NCI-H774 (cell line): ENCODE measurements at places on chromosomes 6 and 20.

- no peak for DNase-seq
Measured at GRCh38 chr20:32338665-32339064, 19.5 kb upstream of the ASXL1 start.

DNA sequence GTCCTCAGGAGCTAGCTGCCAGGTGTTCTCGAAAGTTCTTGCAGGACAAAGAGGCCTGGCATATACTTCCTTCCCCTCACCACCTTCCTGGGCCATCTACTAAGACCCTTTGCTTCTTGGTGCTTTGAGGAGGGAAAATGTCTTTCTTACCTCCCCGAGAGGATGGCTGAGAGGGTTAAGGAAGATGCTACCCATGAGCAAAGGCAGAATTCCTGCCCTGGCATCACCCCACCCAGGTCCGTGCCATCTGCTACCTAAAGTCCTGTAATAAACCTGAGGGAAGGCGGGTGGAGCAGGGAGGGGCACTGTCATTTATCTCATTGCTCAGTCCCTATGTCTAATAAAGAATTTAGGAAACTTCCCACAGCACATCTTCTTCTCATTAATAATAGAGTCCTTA is 16.2 kb downstream of the GFOD1 start:
- DNase-seq, result no peak

DNA sequence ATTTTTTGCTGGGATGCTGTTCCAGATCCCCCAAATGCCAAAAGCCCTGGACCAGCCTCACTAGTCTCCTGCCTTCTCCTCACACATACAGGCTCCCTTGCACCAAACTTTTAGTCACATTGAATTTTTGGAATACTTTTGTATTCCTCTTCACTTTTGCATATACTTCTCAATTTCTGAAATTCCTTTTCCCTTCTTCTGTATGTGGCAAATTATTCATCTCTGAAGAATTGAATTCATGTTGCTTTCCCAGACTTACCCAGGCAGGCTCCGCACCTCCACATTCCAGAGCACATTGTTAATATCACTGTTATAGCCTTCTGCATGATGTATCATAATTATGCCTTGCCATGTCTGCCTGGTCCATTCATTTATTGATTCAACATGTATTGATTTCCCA is 255.3 kb upstream of the POU3F2 start:
- DNase-seq, result no peak

GRCh38 chr6:69069881-69070280 is 434.8 kb downstream of the ADGRB3 start:
- DNase-seq, result no peak

GRCh38 chr6:17475606-17476244 is 82.3 kb downstream of the CAP2 start:
- no peak for DNase-seq

- DNase-seq, result no peak
Measured at GRCh38 chr6:74762841-74763240, 443.0 kb downstream of the COL12A1 start.

DNA sequence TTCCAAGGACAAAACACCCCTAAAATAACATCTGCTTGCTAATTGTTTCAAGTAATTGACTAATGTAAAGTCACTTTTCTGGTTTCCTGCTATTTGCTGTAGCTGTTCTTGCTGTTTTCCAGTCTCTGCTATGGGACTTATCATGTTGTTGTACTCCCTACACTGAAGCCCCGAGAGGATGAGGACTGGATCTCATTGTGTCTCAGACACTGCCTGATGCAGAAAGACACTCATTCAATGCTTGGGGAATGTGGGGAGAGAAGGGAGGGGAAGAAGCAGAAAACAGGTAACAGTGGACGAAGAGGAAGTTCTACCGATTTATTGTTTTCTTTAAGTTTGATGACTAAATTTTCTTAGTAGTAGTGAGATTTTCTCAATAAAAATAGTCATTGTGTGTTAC is 79.8 kb downstream of the DOK5 start:
- no peak for DNase-seq

GRCh38 chr6:20564269-20564668 is 30.0 kb downstream of the CDKAL1 start:
- DNase-seq, result no peak

GRCh38 chr20:63955281-63955826 is 862 bp downstream of the UCKL1 start:
- DNase-seq, result no peak

- no peak for DNase-seq
Measured at GRCh38 chr6:116277124-116277523, 2.6 kb downstream of the TSPYL1 start.

GRCh38 chr6:291697-292505 is at the start of gene DUSP22:
DUSP22 (plus strand) TSS chr6:292487; CDS start chr6:292540, 53 bp downstream.
- DNase-seq, result no peak

GRCh38 chr6:16883414-16883813 is 122.2 kb upstream of the ATXN1 start:
- DNase-seq, result no peak

GRCh38 chr6:113067612-113068275 is 720.6 kb downstream of the RFPL4B start:
- DNase-seq, result no peak

GRCh38 chr6:43608310-43608763 is 20.7 kb downstream of the GTPBP2 start:
- peak; percentile 50 for DNase-seq

DNA sequence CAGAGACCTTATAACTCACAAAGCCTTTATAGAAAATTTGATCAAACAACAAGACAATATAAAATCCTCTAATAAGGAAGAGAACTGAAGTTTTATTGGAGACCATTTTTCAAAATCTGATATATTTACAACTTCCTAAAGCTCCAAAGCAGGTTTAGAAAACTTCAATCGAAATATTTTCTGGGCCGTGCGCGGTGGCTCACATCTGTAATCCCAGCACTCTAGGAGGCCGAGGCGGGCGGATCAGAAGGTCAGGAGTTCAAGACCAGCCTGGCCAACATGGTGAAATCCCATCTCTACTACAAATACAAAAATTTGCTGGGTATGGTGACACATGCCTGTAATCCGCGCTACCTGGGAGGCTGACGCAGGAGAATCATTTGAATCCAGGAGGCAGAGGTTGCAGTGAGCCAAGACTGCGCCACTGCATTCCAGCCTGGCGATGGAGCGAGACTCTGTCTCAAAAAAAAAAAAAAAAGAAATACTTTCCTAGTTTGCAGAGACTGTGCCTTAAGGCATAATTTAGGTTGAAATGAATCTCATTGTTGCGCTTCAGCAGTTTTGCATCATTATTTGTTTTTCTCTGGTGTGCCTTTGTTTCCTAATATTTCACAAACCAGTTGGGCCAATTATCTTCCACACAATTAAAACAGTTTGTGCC is 60.6 kb upstream of the ASIP start:
- no peak for DNase-seq

DNA sequence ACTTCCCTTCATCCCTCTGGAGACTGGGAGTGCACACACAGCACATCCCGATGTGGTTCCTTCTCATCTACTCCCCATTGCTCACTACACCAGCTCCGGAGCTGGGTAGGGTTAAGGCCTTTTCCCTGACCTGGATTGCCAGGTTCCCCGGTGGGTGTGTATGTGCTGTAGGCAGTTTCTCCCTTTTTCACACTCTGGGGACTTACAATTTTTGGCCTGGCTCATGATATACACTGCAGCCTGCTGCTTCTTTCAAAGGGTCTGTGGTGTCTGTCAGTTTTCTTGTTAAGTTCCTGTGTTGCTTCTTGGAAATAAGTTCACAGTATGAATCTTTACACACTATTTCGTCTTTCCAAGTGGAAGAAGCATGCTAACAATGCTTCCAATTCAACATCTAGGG is 405.5 kb downstream of the UTRN start:
- DNase-seq, result no peak

GRCh38 chr6:161057103-161058091 is 65.8 kb downstream of the MAP3K4 start:
- peak; percentile 59 for DNase-seq

GRCh38 chr6:102015431-102015830 is 621.9 kb downstream of the GRIK2 start:
- no peak for DNase-seq

DNA sequence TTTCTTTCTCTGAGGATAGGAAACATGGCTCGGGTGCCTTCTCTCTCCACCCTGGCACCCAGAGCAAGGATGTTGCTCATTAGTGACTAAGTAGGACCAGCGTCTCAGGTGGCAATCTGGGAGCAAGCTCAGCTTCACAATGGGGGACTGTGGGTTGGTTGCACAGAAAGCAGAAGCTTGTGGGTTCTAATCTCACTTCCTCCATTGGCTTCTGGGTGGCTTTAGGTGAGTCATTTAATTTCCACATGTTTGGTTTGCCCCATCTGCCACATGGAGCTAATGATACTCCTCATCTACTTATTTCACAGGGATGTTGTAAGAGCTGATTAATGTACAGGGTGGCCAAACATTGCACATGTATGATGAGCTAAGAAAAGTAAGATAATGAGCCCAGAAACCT is 54.8 kb upstream of the AKIRIN2 start:
- no peak for DNase-seq

GRCh38 chr20:38630727-38631126 is 29.1 kb downstream of the ARHGAP40 start:
- no peak for DNase-seq

- no peak for DNase-seq
Measured at GRCh38 chr6:106281088-106281487, 44.5 kb downstream of the ATG5 start.

- no peak for DNase-seq
Measured at GRCh38 chr6:158361068-158361467, 48.8 kb downstream of the TULP4 start.

- no peak for DNase-seq
Measured at GRCh38 chr6:15744818-15745402, 82.1 kb upstream of the DTNBP1 start.

GRCh38 chr6:66556936-66557335 is 849.9 kb upstream of the EYS start:
- DNase-seq, result no peak

DNA sequence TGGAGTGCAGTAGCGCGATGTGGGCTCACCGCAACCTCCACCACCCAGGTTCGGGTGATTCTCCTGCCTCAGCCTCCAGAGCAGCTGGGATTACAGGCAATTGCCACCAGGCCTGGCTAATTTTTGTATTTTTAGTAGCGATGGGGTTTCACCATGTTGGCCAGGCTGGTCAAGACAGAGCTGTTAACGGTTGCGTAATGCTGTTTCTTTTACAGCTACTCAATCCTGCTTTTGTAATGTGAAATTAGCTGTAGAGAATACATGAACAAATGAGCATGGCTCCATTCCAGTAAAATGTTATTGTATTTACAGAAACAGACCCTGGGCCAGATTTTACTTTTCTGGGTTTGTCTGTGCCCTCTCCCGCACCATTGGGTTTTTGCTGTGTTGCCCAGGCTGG is 1.9 kb downstream of the PNLDC1 start:
- DNase-seq, result no peak

- no peak for DNase-seq
Measured at GRCh38 chr6:41503827-41504465, 42.2 kb upstream of the FOXP4 start.

GRCh38 chr20:57968120-57968519 is 258.3 kb upstream of the PMEPA1 start:
- DNase-seq, result no peak

GRCh38 chr6:142395266-142395665 is 93.5 kb downstream of the ADGRG6 start:
- no peak for DNase-seq

- DNase-seq, result no peak
Measured at GRCh38 chr6:130781557-130781956, 45.6 kb upstream of the SMLR1 start.

- no peak for DNase-seq
Measured at GRCh38 chr6:3617681-3618311, 133.7 kb downstream of the PXDC1 start.
